ENCODE measurements at places on chromosomes 2 and 18.
A peak's percentile ranks its signal among the peaks of the same experiment; 100 is the strongest.

GRCh38 chr2:40690036-40690435, 238.1 kb upstream of the SLC8A1 start:
- DNase-seq: no peak

DNA sequence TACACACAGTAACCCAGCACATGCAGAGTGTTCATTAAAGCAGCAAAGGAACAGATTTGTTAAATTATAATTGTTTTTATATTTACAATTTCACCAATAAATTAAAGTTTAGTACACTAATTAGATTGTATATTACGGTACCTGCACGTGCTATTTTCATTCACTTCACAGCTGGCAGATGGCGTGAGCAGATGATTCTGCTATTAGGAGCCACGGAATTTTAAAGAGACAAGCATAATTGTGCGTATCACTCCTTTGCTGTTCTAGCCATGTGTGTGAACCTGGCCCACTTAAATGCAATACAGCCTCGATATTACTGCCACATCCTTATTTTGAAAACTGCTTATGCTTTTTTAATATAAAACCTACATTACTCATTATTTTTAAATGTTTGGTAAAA, 332.8 kb upstream of the SOX11 start:
- DNase-seq: no peak

- peak; percentile 1 for DNase-seq
These were observed 1.4 kb downstream of the FAM171B start for GRCh38 chr2:186695081-186695756.

- DNase-seq: no peak
These were observed 120.2 kb upstream of the LRRTM4 start for GRCh38 chr2:77642339-77642738.

GRCh38 chr2:103462101-103462500, 700.3 kb downstream of the TMEM182 start:
- no peak for DNase-seq
